CD4-positive, alpha-beta T cell treated with Interferon alpha-2 for 1 hour (primary cell): ENCODE measurements at places on chromosomes 4 and X.

DNA sequence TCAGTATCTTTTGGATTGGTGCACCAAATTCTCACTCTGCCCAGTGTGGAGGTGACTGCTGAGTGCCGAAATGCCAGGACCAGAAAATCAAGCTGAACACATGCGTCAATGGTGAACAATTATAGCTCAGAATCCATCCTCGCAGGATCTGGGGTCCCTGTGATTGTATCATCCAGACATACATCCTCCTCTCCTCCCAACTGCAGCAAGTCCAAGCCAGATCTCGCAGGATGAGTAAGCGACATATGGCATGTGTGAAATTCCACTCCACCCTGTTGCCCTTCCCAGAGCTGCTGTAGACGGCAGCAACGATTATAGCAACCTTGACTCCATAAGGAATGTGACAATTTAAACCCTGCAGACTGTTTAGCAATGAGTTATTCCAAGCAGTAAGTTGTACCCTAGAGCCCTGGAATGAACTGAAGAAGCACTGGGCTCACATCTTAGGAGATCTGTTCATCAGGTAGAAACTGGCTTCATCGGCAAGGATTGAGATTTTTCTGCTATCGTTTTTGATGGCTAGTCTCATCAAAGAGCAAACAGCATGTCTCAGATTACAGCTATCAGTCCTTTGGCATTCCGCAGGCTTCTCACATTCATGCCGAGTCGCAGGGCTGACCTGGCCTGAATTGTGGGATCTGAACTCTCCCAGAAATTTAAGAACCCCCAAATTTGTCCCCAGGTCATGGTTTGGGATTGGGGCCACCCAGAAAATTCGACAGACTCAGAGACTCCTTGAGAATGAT, 35.5 kb upstream of the SORBS2 start:
- no peak for DNase-seq

DNA sequence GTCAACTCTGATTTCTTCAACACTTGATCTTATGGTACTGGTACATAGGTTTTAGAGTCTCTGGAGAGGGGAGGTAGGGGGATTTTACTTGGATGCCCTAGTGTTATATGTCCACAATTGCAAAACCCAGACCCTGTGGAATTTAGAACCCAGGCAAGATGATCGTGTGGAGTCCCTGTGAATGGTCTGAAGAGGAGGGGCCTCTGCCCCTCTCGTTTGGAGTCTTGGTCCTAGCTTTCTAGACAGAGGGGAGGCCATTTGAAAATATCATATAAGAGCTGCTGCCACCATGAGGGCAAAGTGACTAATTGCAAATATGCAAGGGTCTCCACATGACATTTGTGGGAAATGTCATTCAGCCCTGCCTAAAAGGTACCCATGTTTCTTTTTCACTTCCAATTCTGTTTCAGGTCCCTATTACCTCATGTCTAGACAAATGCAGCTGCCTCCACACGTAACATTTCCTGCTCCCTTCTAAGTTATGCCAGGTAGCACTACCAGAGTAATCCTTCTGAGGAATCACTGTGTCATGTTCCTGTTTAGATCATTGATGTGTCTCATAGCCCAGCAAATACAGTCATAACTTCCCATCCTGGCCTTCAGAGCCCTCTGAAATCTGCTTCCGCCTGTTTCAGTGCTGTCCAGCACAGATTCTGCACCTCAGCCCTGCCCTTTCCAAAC, 126.8 kb downstream of the KLHL8 start:
- peak; percentile 46 for DNase-seq

DNA sequence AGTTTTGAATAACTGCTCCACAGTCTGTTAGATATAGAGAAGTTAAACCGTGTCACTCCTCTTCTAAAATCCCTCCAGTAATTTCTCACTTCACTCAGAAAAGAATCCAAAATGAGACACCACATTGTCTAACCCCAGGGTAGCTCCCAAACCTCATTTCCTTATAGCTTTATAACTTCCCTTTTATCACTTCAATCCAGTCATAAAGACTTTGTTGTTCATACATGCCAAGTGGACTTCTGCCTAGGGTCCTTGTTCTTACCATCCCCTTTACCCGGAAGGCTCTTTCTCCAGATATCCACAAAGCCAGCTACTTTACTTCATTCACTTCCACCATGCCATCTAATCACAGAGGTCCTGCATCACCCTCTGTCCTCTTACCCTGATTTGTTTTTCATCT, 156.2 kb downstream of the GABRB1 start:
- DNase-seq: no peak

DNA sequence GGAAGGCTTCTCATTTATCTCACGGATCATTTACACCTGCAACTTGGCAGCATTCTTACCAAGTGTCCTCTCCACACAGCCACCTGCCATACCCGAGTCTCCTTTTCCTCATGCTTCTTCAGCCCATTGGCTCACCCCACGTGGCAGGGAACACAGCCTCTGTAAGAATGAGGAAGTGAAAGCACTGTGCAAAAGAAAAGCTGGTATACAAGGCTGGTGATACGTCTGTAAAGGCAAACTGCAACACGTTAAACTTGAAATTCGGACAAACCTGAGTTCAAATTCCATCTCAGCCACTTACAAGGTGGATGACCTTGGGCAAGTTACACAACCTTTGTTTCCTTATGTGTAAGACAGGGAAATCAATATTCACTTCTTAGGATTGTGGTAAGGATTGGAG, 164.0 kb upstream of the RASGEF1B start:
- DNase-seq: peak; percentile 57

GRCh38 chr4:7526929-7527535, 92.3 kb upstream of the PSAPL1 start:
- no peak for DNase-seq

GRCh38 chrX:115665122-115665521, 104.1 kb downstream of the PLS3 start:
- DNase-seq: no peak

GRCh38 chr4:40357738-40358137, 22.6 kb downstream of the CHRNA9 start:
- DNase-seq: no peak

DNA sequence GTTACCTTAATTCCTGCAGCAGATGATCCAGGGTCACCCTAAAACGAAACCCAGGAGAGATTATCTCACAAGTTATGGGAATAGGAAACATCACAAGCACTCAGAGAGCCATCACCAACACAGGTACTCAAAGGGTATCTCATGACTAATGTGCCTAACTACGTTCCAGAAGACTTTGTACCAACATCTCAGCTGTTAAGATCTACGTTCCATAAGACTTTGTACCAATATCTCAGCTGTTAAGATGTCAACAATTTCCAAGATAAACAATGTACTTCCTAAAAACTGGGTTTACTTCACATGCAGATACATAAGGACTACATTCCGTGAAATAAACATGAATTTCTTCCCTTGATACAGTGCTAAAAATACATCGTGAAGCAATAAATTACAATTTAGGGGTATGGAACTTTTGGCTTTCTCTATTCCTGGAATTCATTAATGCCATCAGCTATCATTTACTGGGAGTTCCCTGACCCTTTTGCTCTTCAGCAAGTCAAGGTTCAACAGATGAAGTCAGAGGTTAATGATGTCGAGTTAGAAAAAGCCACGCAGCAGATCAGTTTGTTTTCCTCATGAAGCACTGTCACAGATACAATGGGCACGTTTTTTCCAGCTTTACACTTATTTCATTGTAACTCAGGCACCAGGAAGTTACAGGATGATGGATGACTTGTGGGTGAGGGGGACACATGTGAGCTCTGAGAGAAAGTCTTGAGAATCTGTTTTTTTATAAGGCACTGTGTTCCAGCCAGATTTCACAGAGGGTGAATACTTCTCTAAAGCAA, 127.0 kb upstream of the ETNPPL start:
- no peak for DNase-seq

GRCh38 chr4:28488021-28488420, 1627.4 kb downstream of the STIM2 start:
- no peak for DNase-seq

GRCh38 chr4:155403886-155404285, 27.1 kb upstream of the MAP9 start:
- DNase-seq: no peak

DNA sequence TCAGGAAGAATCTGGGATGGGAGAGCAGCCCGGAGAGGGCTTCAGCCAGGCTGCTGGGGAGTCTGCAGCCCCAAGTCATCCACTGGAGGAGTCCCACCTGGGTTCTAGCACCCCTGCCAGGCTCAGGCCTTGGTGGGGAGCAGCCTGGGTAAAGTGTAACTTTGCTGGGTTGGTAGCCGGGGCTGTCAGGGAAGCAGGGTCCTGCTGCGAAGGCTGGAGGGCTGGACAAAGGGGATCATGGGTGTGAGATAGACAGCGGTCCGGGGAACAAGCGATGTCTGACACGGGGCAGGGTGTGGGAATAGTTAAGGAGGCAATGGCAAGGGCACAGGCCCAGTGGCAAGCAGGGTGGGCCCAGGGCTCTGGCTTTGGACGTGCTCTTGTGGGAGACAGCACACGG, 37.6 kb downstream of the PDHA1 start:
- DNase-seq: no peak

DNA sequence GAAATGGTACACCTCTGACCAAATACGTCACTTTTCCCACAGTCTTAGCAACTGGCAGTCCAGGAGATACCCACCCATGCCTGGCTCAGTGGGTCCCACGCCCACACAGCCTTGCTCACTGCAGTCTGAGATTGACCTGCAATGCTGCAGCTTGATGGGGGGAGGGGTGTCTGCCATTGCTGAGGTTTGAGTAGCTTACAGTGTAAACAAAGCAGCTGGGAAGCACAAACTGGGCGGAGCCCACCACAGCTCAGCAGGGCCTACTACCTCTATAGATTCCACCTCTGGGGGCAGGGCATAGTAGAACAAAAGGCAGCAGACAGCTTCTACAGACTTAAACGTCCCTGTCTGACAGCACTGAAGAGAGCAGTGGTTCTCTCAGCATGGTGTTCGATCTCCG, 52.7 kb downstream of the AMER1 start:
- DNase-seq: no peak

- no peak for DNase-seq
Observed at GRCh38 chr4:8121292-8122015, 37.2 kb downstream of the ABLIM2 start.

GRCh38 chr4:107736924-107737448, 17.0 kb upstream of the PAPSS1 start:
- peak; percentile 64 for DNase-seq

DNA sequence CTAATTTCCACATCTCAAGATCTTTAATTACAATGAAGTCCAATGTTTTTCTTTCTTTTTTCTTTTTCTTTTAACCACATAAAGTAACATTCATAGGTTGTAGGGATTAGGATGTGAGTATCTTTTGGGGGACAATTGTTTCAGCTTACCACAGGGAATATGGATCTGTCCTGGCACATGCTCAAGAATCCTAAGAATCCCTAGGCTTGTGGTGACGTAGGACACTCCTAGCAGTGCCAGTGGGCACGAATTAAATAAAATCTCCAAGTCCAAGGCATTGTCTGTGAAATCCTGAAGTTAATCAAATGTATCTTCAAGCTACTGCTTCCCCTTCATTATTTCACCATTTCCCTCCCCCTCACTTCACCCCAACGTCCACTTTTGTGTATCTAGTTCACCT, 2.6 kb upstream of the LAS1L start:
- DNase-seq: no peak

DNA sequence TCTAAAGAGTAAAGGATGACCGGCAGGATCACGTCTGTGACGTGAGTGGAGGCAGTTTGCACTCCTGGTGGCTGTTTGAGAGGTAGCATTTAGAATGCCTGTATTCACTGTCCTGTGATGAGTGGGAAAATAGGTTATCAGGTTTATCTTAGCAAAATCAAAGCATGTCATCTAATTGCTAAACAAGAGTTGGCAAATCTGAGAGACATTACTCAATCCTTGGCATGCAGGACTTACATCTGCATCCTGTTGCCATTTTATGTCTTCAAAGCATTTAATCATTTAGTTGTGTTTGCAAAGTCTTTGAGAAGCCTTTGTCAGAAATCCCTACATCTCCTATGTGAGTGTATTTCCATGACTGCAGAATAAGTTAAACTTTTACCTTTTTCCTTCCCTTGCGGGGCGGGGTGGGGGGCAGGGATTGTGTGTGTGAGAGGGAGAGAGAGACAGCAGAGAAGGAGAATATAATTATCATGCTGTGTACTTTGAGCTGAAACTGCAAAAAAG, 41.4 kb upstream of the MSANTD1 start:
- no peak for DNase-seq

DNA sequence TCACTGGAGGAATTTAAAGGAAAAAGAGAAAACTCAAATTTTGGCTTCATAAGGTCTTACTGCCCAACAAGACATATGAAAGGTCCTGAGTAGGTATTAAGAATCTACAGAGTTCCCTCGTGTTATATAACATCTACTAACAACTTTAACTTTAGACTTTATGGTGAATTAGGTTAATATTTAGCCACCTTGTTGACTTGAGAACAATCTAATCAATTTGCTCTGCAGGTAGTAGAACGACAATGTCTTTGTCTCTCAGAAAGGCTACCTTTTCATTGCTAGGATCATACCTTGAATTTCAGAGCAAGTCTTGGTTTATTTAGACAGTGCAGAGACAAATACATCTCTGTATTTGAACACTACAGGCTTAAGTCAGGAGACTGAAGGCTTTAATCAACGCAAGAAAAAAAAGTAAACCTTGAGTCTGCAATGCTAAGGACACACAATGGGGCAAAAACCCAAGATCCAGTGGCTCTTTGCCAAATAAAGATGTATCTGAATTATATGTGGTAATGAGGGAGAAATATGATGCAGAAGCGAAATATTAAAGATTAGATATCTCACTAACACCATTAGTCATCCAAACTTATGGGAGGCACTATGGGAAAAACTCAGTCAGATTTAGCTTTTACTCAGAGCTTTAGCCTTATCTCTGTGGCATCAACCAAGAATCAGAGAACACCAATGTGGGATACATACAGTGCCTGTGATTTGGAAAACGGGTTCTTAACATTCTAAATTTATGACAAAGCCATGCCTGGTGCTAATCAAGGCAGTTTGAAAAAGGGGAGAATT, 93.6 kb upstream of the FTHL17 start:
- no peak for DNase-seq

- DNase-seq: no peak
Observed at GRCh38 chr4:174794543-174795094, 34.4 kb downstream of the GLRA3 start.
